Right kidney (tissue), 9 donors: ENCODE measurements at places on chromosomes 5 and 9.

GRCh38 chr5:169974121-169974770 is 6.0 kb downstream of the INSYN2B start:
- DNase-seq: no peak

GRCh38 chr9:94511134-94511954 is 43.5 kb upstream of the PCAT7 start:
- no peak for DNase-seq

GRCh38 chr5:174176511-174176910 is 131.0 kb downstream of the NSG2 start:
- DNase-seq: no peak

- no peak for DNase-seq
These were observed 164.4 kb downstream of the FOCAD start for GRCh38 chr9:20848490-20848889.

GRCh38 chr5:67561151-67561932 is 364.7 kb upstream of the CD180 start:
- DNase-seq: no peak
